ENCODE measurements at places on chromosomes 2 and 18.

GRCh38 chr2:30149513-30149912 is 2.7 kb downstream of the YPEL5 start:
- no peak for DNase-seq

DNA sequence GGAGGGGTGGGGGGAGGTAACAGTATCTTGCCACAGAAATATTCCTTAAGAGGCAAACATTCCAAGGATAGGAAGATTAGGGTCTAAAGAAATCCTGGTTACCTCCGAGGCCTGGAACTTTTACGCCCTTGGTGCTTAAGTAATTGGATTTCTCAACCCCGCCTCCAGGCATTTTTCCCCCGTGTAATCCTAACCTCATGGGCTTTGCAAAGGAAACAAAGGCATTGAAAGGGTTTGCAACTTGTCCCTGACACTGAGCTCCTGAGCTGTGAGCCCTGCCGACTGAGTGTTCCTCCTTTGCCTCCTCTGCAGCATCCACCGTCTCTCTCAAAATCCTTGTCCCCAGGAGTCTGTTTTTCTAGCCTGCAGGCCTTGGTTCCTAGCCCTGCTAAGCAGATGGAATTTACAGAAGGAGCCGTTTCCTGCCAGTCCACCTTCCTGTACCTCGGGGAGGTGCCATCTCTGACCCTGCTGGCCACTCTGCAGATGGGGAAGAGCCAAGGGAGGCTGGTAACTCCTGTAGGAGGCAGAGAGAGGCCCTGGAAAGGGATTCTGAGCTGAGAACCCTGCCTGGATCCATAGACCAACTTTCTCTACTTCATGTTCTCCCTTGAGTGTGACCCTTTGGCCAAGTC is 24.2 kb downstream of the TET3 start:
- DNase-seq = no peak

DNA sequence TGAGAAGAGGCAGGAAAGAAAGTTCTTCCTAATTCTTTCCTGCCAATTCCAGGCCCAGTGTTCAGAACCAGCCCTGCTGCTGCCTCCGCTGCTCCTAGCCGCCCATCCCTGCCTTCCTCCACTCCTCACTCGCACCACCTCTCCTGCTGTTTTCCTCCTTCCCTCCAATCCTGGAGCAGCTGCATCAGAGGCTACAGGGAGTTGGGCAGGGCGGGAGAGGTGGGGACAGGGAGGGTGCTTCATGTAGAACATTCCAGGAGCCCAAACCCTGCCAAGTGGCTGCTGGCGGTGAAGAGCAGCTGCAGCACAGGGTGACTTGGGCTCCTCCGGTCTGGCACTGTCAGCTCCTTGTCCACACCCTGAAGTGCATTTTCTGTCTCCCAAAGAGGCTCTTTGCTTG is 176.3 kb downstream of the TNS1 start:
- DNase-seq = peak; percentile 70

- DNase-seq = no peak
Measured at GRCh38 chr2:129827311-129828090, 152.0 kb upstream of the RAB6C start.

- no peak for DNase-seq
Measured at GRCh38 chr18:13672657-13673056, 53.7 kb downstream of the FAM210A start.

- DNase-seq = no peak
Measured at GRCh38 chr2:11224887-11225286, 69.6 kb downstream of the SLC66A3 start.

- no peak for DNase-seq
Measured at GRCh38 chr2:211868996-211869533, 669.5 kb downstream of the ERBB4 start.

- no peak for DNase-seq
Measured at GRCh38 chr2:45448217-45448616, 162.8 kb downstream of the SRBD1 start.

GRCh38 chr2:120912101-120912985 is 176.7 kb downstream of the GLI2 start:
- DNase-seq = peak; percentile 66

DNA sequence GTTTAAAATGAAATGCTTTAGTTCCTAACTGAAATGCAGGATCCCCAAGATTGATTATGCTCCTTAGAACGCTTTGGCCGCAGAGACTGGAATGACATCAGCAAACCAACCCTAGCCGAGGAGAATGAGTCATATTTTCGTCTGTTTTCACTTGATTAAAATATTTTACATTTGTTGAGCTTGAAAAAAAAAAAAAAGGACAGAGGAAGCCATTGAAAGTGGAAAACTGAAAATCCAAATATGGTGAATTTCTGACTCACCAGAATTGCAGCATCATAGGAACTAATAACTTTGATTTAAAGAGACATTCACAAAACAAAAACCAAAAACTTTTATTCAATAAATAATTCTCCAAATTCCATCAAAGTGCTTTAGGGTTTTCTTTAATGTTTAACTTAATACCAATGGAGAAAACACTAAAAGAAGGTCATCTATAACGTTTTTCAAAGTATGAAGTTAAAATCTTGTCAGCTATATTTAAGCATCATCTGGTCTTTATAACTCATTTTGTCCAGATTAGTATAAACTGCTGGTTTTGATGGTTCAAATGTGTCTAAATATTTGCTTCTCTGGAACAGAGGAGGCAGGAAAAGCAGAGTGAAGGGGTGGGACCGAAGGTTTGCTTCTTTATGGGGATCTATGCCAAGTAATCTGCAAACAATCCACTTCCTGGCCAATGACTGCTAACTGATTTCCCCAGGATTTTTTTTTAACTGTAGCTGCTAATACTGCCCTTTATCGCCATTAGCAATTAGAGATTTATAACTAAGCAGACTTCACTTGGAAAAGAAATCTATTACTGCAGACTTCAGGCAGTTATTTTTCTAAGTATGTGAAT is 30.9 kb upstream of the COL5A2 start:
- DNase-seq = peak; percentile 68

- DNase-seq = no peak
Measured at GRCh38 chr2:235324324-235324723, 169.5 kb upstream of the AGAP1 start.

- no peak for DNase-seq
Measured at GRCh38 chr2:127187831-127188230, 32.3 kb downstream of the CYP27C1 start.

- no peak for DNase-seq
Measured at GRCh38 chr18:33875029-33875565, 297.1 kb downstream of the ASXL3 start.

GRCh38 chr18:58640428-58640805 is 11.5 kb upstream of the ALPK2 start:
- DNase-seq = no peak

GRCh38 chr2:100320547-100321178 is 1.6 kb downstream of the LONRF2 start:
- DNase-seq = no peak

- DNase-seq = no peak
Measured at GRCh38 chr18:7490104-7490503, 77.0 kb upstream of the PTPRM start.

- no peak for DNase-seq
Measured at GRCh38 chr18:22640281-22640842, 222.6 kb upstream of the CTAGE1 start.

DNA sequence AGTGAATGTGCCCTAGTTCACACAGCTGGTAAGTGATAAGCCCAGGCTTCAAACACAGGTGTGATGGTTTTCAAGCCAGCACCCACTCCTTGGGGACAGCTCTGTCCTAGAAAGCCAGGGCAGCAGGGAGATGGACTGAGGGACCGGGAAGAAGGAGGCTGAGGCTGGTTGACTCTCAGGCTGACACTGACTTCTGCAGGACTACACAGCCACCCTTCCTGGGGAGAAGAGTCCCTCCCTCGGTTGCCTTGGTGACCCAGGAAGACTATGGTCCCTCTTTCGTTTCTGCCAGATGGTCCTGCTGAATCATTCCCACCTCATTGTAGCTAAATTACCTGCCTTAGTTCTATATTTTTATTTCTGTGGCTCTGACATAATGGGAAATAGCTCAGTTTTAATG is 11.3 kb upstream of the FSHR start:
- DNase-seq = no peak

GRCh38 chr18:78804206-78805030 is 175.2 kb upstream of the SALL3 start:
- DNase-seq = no peak

- no peak for DNase-seq
Measured at GRCh38 chr2:694174-694573, 17.0 kb upstream of the TMEM18 start.

DNA sequence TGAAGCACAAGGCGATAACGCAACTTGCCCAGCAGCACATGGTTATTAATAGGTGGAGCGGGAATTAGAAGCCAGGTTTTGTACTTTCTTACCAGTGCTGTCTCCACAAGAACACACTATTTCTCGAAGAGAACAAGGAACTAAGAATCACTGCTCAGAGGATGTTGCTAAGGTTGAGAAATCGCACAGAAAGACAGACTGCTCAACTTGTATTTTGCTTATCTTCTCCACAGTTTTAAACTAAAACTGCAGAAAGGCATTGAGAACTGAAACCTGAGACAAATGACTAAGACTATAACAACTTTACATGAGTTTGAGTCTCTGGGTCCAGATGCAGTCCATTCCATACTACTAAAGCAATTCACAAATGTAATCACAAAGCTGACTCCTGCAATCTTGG is 6.2 kb downstream of the PRKD3 start:
- DNase-seq = no peak

DNA sequence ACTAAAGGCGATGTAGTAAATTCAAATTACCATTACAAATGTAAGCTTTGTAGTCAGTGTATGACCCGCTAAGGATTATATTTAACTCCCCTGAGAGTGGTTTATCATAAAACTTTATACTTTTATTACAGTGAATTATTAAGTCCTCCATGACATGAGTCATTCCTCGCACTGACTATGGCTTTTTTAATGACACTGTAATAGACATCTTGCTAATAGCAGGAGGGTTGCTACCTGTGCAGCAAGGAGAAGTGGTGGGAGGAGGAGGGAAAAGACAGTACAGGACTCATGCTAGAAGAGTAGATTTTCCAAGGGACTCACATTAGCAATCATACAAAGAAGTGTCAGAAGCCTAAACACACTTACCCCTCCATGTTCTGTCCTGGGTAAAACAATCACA is 556.1 kb downstream of the BCL11A start:
- no peak for DNase-seq

GRCh38 chr18:42536442-42536841 is 579.0 kb downstream of the RIT2 start:
- DNase-seq = no peak

DNA sequence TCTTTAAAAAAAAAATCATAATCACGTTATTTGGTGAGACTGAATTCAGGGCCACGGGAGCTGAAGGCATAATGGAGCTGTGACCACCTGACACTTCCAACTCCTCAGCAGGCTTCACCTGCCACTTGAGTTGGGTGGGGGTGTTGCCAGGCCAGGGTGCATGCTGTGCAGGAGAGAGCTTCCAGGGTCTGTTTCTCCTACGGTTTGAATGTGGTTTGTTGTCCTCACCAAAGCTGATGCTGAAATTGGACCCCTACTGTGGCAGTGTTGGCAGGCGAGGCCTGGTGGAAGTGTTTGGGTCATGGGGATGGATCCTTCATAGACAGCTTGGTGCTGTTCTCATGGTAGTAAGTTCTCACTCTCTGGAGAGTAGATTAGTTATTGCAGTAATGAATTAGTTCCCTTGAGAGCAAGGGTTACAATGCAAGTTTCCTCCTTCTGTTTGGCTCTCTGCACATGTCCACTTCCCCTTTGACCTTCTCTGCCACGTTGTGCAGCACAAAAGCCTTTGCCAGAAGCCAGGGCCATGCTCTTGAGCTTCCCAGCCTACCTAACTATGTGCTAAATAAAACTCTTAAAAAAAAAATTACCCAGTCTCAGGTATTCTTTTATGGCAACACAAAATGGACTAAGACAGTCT is 38.3 kb upstream of the ANKRD44 start:
- DNase-seq = no peak

- DNase-seq = no peak
Measured at GRCh38 chr2:50546790-50547189, 485.1 kb downstream of the NRXN1 start.

DNA sequence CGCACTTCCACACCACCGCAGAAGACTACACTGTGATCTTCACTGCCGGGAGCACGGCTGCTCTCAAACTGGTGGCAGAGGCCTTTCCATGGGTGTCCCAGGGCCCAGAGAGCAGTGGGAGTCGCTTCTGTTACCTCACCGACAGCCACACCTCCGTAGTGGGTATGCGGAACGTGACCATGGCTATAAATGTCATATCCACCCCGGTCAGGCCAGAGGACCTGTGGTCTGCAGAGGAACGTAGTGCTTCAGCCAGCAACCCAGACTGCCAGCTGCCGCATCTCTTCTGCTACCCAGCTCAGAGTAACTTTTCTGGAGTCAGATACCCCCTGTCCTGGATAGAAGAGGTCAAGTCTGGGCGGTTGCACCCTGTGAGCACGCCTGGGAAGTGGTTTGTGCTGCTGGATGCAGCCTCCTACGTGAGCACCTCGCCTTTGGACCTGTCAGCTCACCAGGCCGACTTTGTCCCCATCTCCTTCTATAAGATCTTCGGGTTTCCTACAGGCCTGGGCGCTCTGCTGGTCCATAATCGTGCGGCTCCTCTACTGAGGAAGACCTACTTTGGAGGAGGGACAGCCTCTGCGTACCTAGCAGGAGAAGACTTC is 12.5 kb downstream of the MOCOS start:
- DNase-seq = no peak

DNA sequence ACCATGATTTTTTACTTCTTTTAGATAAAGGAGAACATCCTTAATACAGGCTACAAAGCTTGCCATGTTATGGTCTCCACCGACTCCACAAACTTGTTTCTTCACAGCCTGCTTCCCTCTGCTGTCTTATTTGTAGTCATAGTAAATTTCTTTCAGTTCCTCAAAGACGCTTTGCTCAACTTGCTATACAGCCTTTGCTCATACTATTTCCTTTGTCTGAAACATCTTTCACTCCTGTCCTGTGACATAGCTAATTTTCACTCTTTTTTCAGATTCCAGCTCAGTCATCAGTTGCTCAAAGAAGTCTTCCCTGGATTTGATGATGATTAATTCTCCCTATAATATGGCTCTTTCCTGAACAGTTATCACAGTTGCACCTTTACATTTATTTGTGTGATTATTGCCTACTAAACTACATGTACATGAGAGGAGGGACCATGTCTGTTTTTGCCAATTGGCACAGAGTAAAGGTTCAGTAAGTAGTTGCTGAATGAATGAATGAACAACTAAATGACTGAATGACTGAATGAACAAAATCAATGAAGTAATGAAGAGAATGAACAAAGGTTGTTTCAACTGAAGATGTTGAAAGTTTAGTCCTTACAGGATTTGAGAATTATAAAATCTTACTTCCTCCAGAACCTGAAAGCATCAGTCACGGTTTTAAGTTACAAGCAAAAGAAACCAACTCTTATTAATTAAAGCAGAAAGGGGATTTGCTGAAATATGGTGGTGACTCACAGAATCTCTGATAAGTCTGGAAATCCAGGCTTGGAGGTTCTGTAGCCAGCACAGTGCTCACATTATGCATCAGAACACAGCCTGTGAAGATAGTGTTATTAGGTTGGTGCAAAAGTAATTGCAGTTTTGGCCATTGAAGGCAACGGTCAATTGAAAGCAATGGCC is 186.4 kb upstream of the FAM98A start:
- DNase-seq = no peak

GRCh38 chr2:160381425-160381951 is 112.1 kb downstream of the RBMS1 start:
- no peak for DNase-seq

Measured in tibial nerve (tissue), 4 donors.